ENCODE measurements at places on chromosomes 5 and 9. TPM values are rescaled to one million over a fixed set of nuclear protein-coding genes. Genes with fewer than 3 reads are reported as not detected.

- no peak for DNase-seq
These were observed 7.5 kb downstream of the KIAA1958 start for GRCh38 chr9:112494153-112494552.

DNA sequence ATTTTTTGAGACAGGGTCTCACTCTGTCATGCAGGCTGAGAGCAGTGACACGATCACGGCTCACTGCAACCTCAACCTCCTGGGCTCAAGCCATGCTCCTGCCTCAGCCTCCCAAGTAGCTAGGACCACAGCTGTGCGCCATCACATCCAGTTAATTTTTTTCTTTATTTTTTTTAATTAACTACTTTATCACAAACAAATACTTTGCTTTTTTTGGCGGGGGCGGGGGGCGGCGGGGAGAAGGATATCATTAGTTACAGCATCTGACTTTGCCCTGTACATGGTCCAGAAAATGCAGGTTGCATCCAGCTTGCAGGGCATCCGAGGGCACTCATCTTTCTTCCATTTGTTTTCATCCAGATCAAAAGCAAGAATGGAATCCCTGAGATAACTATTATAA is 201.8 kb upstream of the IER5L start:
- no peak for DNase-seq

- DNase-seq, result no peak
These were observed 5.6 kb downstream of the ADAMTSL2 start for GRCh38 chr9:133539991-133540697.

GRCh38 chr5:126527892-126528291 is 67.1 kb downstream of the ALDH7A1 start:
- no peak for DNase-seq

PDZD2 gene
- 17.8 TPM for polyA plus RNA-seq

GALNT12 gene
- 7.7 TPM for polyA plus RNA-seq
